Activated T-helper 2 cell treated with anti-CD3 and anti-CD28 coated beads, Interferon-gamma antibody, Interleukin-2, Interleukin-4, amounts not matched to agents 10 μg/mL and 5 μg/mL and 100 μg/mL, durations not matched to agents 14 hours and 24 hours and 36 hours (primary cell): ENCODE measurements at places on chromosomes 7 and 10. TPM values are rescaled to one million over a fixed set of nuclear protein-coding genes. Genes with fewer than 3 reads are reported as not detected.

The ENTPD1 gene
- total RNA-seq, result 37.1 and 37.5 TPM in 2 replicates

DNA sequence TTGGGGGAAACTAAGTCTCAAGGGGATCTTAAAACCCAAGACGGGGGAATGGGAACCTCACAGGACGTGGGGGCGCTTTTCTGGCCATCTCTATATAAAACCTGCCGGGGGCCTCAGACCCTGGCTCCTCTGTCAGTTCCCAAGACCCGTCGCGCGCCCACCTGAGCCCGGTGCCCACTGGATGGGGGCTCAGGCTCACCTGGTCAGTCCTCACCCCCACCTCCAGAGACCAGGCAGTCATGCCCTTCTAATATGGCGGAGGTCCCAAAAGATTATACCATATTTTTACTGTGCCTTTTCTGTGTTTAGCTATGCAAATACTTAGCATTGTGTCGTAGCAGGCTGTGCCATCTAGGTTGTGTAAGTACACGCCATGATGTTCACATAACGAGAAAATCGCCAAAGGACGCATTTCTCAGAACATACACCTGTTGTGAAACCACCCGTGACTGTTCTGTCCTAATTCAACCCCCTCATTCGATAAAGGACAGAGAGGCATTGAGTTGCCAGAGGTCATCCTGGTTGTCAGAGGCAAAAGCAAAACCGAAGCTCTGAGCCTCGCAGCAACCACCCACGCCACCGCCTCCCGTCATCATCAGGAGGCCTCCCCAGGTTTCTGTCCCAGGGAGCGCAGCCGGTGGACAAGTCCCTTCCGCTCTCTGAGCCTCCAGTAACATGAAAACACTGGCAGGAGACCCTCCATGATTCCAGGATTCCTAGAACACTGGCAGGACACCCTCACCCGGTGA lies 28.9 kb downstream of the OAT start:
- H3K4me1 ChIP-seq, result no peaks in the 10 kb centered on the region
- no peaks in the 10 kb centered on the region for H3K36me3 ChIP-seq
- no peak for DNase-seq

The TMEM139 gene
- 0.75 and 1.1 TPM in 2 replicates for total RNA-seq

The GPR158 gene
- 0.34 TPM in 2 replicates for total RNA-seq

GRCh38 chr7:47507522-47507921 lies 74.4 kb downstream of the TNS3 start:
- no peak for DNase-seq
- H3K4me3 ChIP-seq, result no peak overlapping the region
- H3K27me3 ChIP-seq, result no peaks in the 10 kb centered on the region
- no peaks in the 10 kb centered on the region for H3K4me1 ChIP-seq
- no peaks in the 10 kb centered on the region for H3K36me3 ChIP-seq

The GNG11 gene
- not detected in 2 replicates for total RNA-seq

GRCh38 chr7:98840096-98840495 lies 29.7 kb downstream of the TMEM130 start:
- H3K36me3 ChIP-seq, result no peaks in the 10 kb centered on the region
- DNase-seq, result no peak
- H3K4me1 ChIP-seq, result no peaks in the 10 kb centered on the region
- H3K27me3 ChIP-seq, result no peaks in the 10 kb centered on the region
- H3K27ac ChIP-seq, result no peak overlapping the region
- H3K4me3 ChIP-seq, result no peak overlapping the region

- peaks cover 16% of the 10 kb centered on the region for H3K4me1 ChIP-seq
- peak overlapping the region; percentile 2 for H3K27ac ChIP-seq
- peaks cover 4% of the 10 kb centered on the region for H3K36me3 ChIP-seq
- no peak for DNase-seq
- H3K27me3 ChIP-seq, result peaks cover 76% of the 10 kb centered on the region
These were observed 1.6 kb downstream of the TCF7L2 start for GRCh38 chr10:112951359-112952281.

The GPR146 gene
- 5.6 and 6.7 TPM in 2 replicates for total RNA-seq

The IL6 gene
- total RNA-seq, result not detected in 2 replicates

DNA sequence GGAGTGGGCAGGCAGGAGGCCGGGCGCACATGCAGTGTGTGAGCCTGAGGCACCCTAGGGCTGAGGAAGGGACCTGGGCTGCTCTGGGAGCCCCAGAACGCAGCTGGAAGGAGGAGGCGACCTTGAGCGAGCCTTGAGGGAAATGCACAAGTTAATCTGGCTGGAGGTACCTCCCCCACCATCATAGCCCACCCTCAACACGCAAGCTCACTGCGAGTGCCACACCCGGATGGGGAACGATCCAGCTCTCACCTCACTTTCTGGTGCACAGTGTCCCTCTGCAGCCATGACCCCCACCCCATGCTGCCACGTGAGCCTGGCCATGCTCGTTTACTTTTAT lies 162.4 kb upstream of the PPP2R2D start:
- H3K4me3 ChIP-seq, result no peak overlapping the region
- no peak overlapping the region for H3K27ac ChIP-seq
- H3K27me3 ChIP-seq, result no peaks in the 10 kb centered on the region
- H3K36me3 ChIP-seq, result no peaks in the 10 kb centered on the region

The SEC61A2 gene
- total RNA-seq, result 14.8 and 17.5 TPM in 2 replicates

GRCh38 chr7:85065888-85066485 lies 120.9 kb downstream of the SEMA3D start:
- no peaks in the 10 kb centered on the region for H3K27me3 ChIP-seq
- no peak overlapping the region for H3K27ac ChIP-seq
- H3K4me1 ChIP-seq, result no peaks in the 10 kb centered on the region

DNA sequence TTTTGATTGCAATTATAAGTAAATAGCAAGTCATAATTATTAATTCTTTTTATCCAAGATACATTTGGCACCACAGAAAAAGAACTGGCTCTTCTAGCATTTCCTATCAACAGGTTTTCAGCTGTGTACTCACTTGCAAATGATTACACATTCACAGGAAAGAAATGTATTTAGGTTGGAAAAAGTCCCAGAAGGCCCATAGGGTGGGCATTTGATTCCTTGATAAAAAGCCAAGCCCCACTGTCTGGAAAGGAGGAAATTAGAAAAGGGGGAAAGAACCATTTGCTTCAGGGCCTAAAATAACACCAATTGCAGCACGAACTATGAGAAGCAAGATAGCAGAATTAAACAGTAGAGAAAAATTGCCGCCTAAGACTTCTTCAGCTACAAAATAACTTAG lies 80.8 kb upstream of the COL1A2 start:
- H3K4me1 ChIP-seq, result no peaks in the 10 kb centered on the region
- H3K27ac ChIP-seq, result no peak overlapping the region
- no peaks in the 10 kb centered on the region for H3K36me3 ChIP-seq
- no peaks in the 10 kb centered on the region for H3K27me3 ChIP-seq
- no peak for DNase-seq

The LSM5 gene
- 78.9 and 88.5 TPM in 2 replicates for total RNA-seq

DNA sequence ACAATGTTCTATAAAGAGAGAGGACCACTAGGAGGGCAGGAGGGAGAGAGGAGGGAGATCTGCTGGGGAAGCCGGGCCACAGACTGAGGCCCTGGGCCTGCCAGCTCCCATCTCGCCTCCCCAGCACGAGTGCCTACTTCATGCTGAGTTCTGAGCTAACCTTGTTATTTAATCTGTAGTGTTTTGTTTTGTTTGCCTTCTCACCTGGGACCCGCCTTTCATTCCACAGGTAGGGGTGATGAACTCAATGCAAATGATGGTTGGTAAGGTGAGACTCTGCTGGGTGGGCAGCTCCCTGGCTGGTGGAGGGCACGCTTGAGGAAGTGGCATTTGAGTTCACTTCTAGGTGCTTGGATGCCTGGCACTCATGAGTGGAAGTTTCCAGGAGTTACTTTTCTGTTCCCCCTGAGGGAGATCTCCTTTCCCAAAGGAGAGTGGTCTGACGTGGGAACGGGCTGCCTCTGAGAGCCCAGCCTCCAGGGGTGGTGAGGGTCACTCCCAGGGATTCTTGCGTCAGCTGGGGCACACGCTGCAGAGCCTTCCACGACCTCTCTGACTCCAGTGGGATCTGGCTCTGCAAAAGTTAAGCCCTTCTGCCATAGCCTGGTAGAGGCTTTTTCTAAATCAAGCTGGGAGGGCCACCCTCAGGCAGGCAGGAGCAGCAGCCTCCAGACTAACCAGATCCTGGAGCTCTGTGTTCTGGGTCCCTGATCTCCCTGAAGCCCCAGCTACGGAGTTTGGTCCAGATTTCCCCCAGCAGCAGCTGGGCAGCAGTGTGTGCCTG lies 22.4 kb downstream of the UBTD1 start:
- DNase-seq, result no peak
- no peaks in the 10 kb centered on the region for H3K4me1 ChIP-seq
- peaks cover 16% of the 10 kb centered on the region for H3K27me3 ChIP-seq
- no peak overlapping the region for H3K4me3 ChIP-seq
- no peaks in the 10 kb centered on the region for H3K36me3 ChIP-seq

The TYW1B gene
- total RNA-seq, result 3.6 and 4.5 TPM in 2 replicates

The H2BK1 gene
- total RNA-seq, result not detected in 2 replicates

DNA sequence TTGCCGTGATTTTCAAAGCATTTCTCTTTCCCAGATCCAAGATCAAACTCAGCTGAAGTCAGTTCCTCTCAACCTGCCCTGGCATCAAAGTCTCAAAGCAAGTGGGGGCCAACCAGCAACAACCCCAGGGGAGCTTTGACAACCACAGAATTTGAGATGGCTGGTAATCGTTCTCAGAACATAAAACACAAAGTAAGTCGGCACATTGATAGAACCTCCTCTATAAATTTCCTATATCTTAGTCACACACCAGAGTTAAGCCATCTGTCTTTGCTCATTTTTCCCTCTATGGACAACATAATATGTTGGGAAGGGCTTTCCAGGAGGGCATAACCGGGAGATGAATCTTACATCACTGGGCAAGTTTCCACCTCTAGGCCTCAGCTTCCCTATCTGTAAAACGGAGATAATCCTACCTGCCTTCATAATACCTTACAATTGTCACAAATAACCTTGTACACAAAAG lies 1.2 kb upstream of the DNAJC9 start:
- no peaks in the 10 kb centered on the region for H3K27me3 ChIP-seq
- DNase-seq, result no peak
- H3K4me3 ChIP-seq, result peak overlapping the region; percentile 99
- peaks cover 53% of the 10 kb centered on the region for H3K4me1 ChIP-seq

DNA sequence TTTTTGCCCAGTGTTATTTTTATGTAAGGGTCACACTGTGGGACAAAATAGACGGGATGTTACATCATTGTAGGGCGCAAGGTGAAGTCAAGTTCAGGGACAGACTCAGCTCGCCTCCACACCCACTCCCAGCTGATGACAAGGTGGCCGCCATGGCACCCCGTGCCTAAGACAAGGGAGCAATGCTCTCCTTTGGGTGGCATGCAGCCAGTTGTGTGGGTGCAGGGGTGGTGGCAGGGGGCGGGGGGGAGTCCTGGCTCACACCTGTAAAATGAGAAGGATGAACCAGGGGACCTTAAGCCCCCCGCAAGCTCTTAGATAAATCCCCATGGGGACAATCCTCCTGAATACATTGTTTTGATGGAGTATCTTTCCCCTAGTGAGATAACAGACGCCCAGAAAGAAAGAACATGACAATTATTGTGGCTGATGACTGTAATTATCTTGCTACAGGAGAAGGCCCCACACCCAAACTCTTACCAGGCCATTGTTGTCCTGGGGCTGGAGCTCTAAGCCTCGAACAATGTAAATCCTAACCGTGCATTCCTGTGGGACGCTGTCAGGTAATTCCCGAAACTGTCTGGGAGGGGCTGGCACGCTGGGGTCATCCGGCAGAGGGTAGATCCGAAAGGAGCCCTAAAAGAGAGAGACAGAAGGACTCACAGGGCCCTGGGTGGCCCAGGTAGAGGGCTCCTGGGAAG lies 148.7 kb downstream of the MYOF start:
- DNase-seq, result no peak
- H3K4me3 ChIP-seq, result no peak overlapping the region
- H3K4me1 ChIP-seq, result no peaks in the 10 kb centered on the region
- H3K36me3 ChIP-seq, result no peaks in the 10 kb centered on the region

GRCh38 chr7:16210171-16210570 lies 211.2 kb downstream of the CRPPA start:
- no peaks in the 10 kb centered on the region for H3K4me1 ChIP-seq
- H3K27me3 ChIP-seq, result no peaks in the 10 kb centered on the region
- H3K27ac ChIP-seq, result no peak overlapping the region
- DNase-seq, result no peak
- no peak overlapping the region for H3K4me3 ChIP-seq

DNA sequence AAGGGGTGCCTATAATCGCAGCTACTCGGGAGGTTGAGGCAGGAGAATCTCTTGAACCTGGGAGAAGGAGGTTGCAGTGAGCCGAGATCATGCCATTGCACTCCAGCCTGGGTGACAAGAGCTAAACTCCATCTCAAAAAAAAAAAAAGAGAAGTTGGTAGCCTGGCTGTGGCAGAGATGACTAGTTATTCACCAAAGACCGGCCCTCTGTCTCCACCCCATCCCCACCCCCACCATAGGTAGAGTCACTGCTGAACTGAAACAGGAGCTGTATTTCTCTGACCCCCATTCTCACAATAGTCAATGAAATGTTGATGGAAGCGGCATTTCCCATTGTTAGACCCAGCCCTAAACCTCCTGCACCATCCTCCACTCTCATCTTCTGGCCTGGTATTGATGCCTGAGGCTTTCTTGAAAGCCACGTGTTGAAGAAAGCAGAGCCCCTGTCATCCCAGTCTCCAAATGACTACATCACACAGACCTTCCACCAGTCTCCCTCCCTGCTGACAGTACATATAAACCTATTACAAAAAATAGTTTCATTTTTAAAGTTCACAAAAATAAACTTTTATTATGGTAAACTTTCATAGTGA lies 9.4 kb upstream of the PIK3CG start:
- H3K4me1 ChIP-seq, result peaks cover 2% of the 10 kb centered on the region
- H3K4me3 ChIP-seq, result no peak overlapping the region
- no peaks in the 10 kb centered on the region for H3K27me3 ChIP-seq
- H3K36me3 ChIP-seq, result no peaks in the 10 kb centered on the region
- DNase-seq, result no peak

GRCh38 chr10:129792141-129792540 lies 171.9 kb downstream of the EBF3 start:
- no peak overlapping the region for H3K4me3 ChIP-seq
- no peaks in the 10 kb centered on the region for H3K4me1 ChIP-seq
- no peaks in the 10 kb centered on the region for H3K36me3 ChIP-seq
- no peaks in the 10 kb centered on the region for H3K27me3 ChIP-seq
- no peak for DNase-seq
- H3K27ac ChIP-seq, result no peak overlapping the region

The HMX2 gene
- not detected in 2 replicates for total RNA-seq

- H3K4me3 ChIP-seq, result no peak overlapping the region
- H3K36me3 ChIP-seq, result no peaks in the 10 kb centered on the region
- DNase-seq, result no peak
- peaks cover 2% of the 10 kb centered on the region for H3K4me1 ChIP-seq
- no peaks in the 10 kb centered on the region for H3K27me3 ChIP-seq
These were observed 232.7 kb downstream of the IMMP2L start for GRCh38 chr7:111329367-111330234.

- H3K27me3 ChIP-seq, result peaks cover 1% of the 10 kb centered on the region
- peaks cover 14% of the 10 kb centered on the region for H3K4me1 ChIP-seq
- no peaks in the 10 kb centered on the region for H3K36me3 ChIP-seq
- no peak for DNase-seq
These were observed 520 bp upstream of the MICU1 start for GRCh38 chr10:72626444-72626754.

The ZP3 gene
- total RNA-seq, result 8.2 and 10.5 TPM in 2 replicates

GRCh38 chr10:24444337-24444736 lies 235.4 kb downstream of the KIAA1217 start:
- H3K36me3 ChIP-seq, result no peaks in the 10 kb centered on the region
- peaks cover 7% of the 10 kb centered on the region for H3K27me3 ChIP-seq
- H3K4me3 ChIP-seq, result no peak overlapping the region
- peaks cover 6% of the 10 kb centered on the region for H3K4me1 ChIP-seq
- no peak for DNase-seq
